ENCODE measurements at places on chromosomes 2 and 18. TPM values are rescaled to one million over a fixed set of nuclear protein-coding genes. Genes with fewer than 3 reads are reported as not detected.

DNA sequence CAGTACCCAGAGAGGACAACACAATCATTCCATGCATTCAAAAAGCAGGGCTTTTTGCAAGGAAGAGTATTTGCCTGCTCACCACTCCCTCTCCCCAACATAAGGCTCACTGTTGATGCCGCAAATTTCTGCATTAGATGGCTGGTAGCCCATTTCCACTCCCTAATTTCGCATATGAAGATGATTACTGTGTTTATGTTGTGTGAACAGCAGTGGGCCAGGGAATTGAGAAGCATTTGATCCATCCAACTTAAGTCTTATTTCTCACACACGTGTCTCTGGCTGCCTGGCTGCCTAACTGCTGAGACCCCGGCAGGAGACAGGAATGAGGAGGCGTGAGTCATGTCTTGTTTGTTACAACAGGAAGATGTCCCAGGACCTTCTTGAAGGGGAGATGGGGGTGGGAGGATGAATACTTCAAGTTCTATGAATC, 294.1 kb downstream of the ALK start:
- DNase-seq, result peak; percentile 83

- DNase-seq, result no peak
Measured at GRCh38 chr2:102262216-102263129, 48.9 kb upstream of the IL1RL1 start.

The ZNF396 gene
- total RNA-seq, result not detected

- DNase-seq, result no peak
Measured at GRCh38 chr2:216312441-216312840, 59.8 kb downstream of the MARCHF4 start.

The SERPINB11 gene
- total RNA-seq, result not detected

The MSTN gene
- 0.03 TPM for total RNA-seq

The SKA1 gene
- 43.1 TPM for total RNA-seq

The NT5C1B gene
- not detected for total RNA-seq

GRCh38 chr2:19805266-19805665, 96.5 kb downstream of the TTC32 start:
- DNase-seq, result no peak

GRCh38 chr2:200079356-200079755, 124.0 kb downstream of the MAIP1 start:
- no peak for DNase-seq

DNA sequence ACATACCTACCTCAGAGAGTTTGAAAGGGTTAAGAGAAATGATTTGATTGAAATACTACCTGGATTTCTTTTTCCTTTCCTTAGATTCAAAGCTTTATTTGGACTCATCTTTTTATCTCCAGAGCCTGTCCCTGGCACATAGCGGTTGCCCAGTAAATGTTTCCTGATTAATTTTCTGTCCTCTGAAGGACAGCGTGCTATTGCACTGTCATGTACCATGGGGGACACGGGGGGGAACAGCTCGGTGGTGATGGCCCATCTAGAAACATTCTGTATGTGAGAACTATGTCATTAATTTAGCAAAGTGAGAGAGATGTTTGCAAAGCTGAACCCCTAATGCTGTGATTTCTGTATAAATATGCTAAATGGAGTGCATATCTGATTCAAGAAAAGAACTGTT, 26.4 kb upstream of the CABYR start:
- DNase-seq, result no peak

All from HT1080 (cell line).